Activated T-helper 1 cell treated with anti-CD3 and anti-CD28 coated beads, Interleukin-12 subunit alpha, Interleukin-12 subunit beta, Interleukin-2, Interleukin-4 antibody, amounts not matched to agents 30 ng/mL and 10 ng/mL and 1 ng/mL, durations not matched to agents 14 hours and 24 hours and 36 hours (primary cell): ENCODE measurements at places on chromosomes 2 and 18. TPM values are rescaled to one million over a fixed set of nuclear protein-coding genes. Genes with fewer than 3 reads are reported as not detected.

GRCh38 chr2:100613719-100614118 is 50.9 kb downstream of the PDCL3 start:
- no peaks in the 10 kb centered on the region for H3K36me3 ChIP-seq
- peaks cover 3% of the 10 kb centered on the region for H3K27me3 ChIP-seq
- H3K27ac ChIP-seq: no peak overlapping the region
- DNase-seq: no peak

GRCh38 chr18:21826641-21827302 is 86.2 kb downstream of the MIB1 start:
- no peak overlapping the region for H3K27ac ChIP-seq
- H3K4me3 ChIP-seq: no peak overlapping the region
- DNase-seq: no peak
- peaks cover 2% of the 10 kb centered on the region for H3K36me3 ChIP-seq
- peaks cover 1% of the 10 kb centered on the region for H3K27me3 ChIP-seq
- H3K4me1 ChIP-seq: no peaks in the 10 kb centered on the region

DNA sequence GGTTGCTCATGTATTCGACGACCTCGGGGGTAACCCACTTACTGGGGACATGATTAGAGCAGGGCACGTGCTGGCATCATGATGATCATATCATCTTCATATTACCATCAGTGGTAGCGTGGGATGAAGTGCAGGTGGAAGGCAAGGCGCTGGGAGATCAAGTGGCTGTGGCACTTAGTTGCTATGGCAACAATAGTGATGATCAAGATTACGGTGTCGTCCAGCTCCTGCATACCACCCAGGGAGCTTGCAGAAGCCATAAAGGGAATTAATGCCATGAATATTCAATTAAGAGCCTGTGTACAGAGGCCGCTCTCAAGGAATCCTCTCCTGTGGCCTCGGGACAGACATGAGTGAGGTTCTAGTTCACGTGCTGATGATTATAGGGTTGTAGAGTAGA is 237.2 kb upstream of the COPS8 start:
- no peak overlapping the region for H3K4me3 ChIP-seq
- no peak for DNase-seq
- no peaks in the 10 kb centered on the region for H3K27me3 ChIP-seq

The FLACC1 gene
- 0.23 and 1.1 TPM in 2 replicates for total RNA-seq

DNA sequence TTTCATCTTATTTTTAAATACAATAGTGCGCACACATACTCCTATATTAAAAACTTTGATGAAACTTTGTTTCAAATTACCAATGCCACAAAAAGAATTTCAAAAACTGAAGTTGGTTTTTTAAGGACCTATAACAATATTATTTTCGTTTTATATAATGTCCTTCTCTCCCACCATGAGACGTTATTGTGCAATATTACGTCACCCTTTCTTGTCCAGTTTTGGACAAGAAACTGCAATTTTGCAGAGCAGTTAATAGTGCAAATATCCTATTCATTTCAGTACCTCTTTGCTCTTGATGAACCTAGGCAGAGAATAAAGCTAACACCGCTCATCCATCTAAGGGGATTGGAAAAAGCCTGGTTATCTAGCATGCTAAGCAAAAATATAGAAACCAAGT is 9.7 kb upstream of the ZNF516 start:
- no peak overlapping the region for H3K4me3 ChIP-seq
- H3K27ac ChIP-seq: no peak overlapping the region
- H3K27me3 ChIP-seq: peaks cover 17% of the 10 kb centered on the region
- H3K4me1 ChIP-seq: no peaks in the 10 kb centered on the region

GRCh38 chr18:3688690-3689089 is 238.7 kb downstream of the TGIF1 start:
- H3K27ac ChIP-seq: no peak overlapping the region
- H3K4me3 ChIP-seq: no peak overlapping the region
- DNase-seq: no peak
- no peaks in the 10 kb centered on the region for H3K36me3 ChIP-seq
- peaks cover 7% of the 10 kb centered on the region for H3K27me3 ChIP-seq
- H3K4me1 ChIP-seq: no peaks in the 10 kb centered on the region

The TFCP2L1 gene
- total RNA-seq: 0.02 TPM in 1 of 2 replicates, not detected in the other

DNA sequence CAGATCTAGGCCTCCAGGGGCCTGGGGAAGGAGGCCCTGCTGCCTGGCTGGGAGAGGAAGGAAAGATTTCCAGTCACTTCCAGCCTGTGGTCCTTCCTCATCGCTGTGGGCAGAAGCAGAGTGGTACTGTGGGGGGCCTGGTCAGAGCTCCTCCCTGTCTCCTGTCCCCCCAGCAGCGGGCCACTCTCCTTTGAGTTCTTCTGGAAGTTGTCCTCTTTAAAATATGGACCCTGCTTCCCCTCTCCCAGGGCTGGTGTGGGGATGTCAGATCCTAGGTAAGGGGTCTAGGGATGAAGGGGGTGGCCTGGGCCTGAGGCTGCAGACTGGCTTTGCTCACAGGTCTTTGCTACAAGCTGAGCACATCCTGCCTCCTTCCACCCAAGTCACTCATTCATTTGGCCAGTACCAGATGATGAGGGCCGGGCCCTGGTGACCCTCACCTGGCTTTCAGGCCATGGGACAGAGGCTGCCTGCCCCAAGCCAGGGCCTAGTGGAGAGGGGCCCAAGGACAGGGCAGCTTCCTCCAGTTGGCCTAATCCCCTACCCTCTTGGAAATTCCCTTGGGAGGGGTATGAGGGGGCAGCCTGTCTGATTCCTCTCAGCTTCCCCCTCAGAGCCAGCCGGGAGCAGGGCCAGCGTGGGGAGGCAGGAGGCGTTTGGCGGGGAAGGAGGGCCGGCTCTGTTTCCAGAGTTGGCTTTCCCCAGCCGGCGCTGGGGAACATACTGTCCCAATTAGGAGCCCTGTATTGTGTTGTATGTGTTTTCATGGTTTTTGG is 231.9 kb downstream of the DYSF start:
- no peak for DNase-seq
- H3K4me3 ChIP-seq: no peak overlapping the region
- H3K4me1 ChIP-seq: no peaks in the 10 kb centered on the region
- no peak overlapping the region for H3K27ac ChIP-seq

The GREB1L gene
- not detected in 2 replicates for total RNA-seq

The AMER3 gene
- not detected in 2 replicates for total RNA-seq

GRCh38 chr2:135386993-135387392 is 144.0 kb downstream of the ZRANB3 start:
- no peak for DNase-seq
- no peak overlapping the region for H3K27ac ChIP-seq
- H3K27me3 ChIP-seq: no peaks in the 10 kb centered on the region
- H3K4me1 ChIP-seq: no peaks in the 10 kb centered on the region

The ADD2 gene
- 6.9 and 9.0 TPM in 2 replicates for total RNA-seq

The GPR35 gene
- total RNA-seq: 7.6 and 8.2 TPM in 2 replicates

- H3K36me3 ChIP-seq: no peaks in the 10 kb centered on the region
- H3K4me3 ChIP-seq: no peak overlapping the region
- peak overlapping the region; percentile 70 for H3K27ac ChIP-seq
- H3K27me3 ChIP-seq: peaks cover 5% of the 10 kb centered on the region
- no peak for DNase-seq
These were observed 9.7 kb upstream of the IL1RN start for GRCh38 chr2:113117541-113118262.

The TBR1 gene
- 0.05 TPM in 1 of 2 replicates, not detected in the other for total RNA-seq

DNA sequence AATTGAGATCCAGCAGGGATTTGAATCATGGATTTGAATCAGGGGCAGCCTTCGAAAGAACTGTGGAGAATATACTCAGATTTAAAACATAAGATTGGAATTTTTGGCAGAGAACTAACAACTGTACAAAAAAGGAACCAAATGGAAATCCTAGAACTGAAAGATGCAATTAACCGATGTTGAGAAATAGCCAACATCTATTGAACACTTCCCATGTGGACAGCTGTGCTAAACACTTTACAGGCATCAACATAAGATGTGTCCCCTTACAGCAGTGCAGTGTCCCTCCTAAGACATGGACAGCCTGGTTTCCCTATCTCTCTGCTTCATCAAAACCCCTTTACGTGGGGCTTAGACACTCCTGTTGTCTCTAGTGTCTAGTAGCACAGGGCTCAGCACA is 3.7 kb upstream of the IL1RN start:
- no peak overlapping the region for H3K4me3 ChIP-seq
- peaks cover 7% of the 10 kb centered on the region for H3K27me3 ChIP-seq
- no peak for DNase-seq
- peaks cover 59% of the 10 kb centered on the region for H3K4me1 ChIP-seq

The SNORC gene
- 0.98 and 1.8 TPM in 2 replicates for total RNA-seq

The ST6GAL2 gene
- total RNA-seq: not detected in 2 replicates

The ST8SIA5 gene
- total RNA-seq: not detected in 2 replicates

DNA sequence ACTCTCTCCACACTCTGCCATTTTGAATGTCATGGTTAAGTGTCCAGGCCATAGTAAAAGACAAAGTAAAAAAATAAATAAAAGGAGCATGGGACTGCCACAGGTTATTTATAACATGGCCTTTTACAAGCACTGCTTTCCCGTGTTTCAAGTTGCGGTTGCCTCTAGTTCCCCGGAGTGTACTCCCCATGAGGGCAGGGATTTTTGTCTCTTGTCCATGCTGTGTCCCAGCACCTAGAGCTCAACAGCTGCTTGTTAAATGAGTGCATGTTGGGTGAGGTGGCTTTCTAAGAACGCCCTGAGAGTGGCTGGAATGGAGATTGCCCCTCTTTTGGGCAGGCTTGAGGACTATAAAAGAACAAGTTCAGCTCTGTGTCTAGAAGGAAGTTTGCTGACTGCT is 8.4 kb downstream of the CAVIN2 start:
- H3K36me3 ChIP-seq: no peaks in the 10 kb centered on the region
- H3K27ac ChIP-seq: no peak overlapping the region
- DNase-seq: no peak
- no peaks in the 10 kb centered on the region for H3K4me1 ChIP-seq

DNA sequence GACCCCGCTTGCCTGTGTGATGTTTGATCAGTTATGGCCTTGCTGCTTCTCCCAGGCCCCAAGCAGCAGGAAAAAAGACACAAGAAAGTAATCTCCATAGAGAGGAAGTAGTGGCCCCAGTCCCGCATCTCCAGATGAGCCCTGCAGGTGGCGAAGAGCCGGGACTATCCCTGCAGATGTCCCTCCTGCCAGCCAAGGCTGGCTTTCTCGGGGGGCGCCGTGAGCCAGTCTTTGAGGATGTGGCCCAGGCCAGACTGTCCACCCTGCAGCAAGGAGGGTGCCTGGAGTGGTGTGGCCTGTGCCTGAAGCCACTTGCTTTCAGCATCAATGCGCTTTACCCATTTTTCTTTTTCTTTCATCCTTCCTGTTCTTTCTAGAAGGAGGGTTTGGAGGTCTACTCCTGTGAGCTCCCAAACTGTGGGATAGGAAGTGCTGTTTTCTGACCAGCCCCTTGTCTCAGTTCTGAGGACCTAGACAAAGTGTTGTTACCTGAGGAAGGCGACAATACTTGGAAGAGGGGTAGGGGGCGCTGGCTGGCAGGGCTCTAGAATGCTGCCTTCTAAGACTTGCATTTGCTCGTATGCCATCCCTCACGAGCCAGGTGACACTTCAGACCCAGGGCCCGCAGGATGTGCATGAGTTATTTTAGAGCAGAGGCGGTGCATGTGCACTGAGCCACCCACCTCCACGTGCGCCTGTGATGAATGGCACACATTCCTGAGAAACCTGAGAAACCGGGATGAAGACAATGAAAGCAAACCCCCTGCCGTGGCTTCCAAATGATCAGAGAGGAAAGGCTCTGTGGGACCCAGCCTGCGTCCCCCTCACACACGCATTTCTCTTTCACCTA is 255.8 kb downstream of the FBXO15 start:
- H3K27me3 ChIP-seq: no peaks in the 10 kb centered on the region
- H3K27ac ChIP-seq: no peak overlapping the region
- H3K4me3 ChIP-seq: no peak overlapping the region
- H3K4me1 ChIP-seq: no peaks in the 10 kb centered on the region
- H3K36me3 ChIP-seq: no peaks in the 10 kb centered on the region

- H3K4me1 ChIP-seq: peaks cover 53% of the 10 kb centered on the region
- peaks cover 9% of the 10 kb centered on the region for H3K27me3 ChIP-seq
- H3K36me3 ChIP-seq: peaks cover 12% of the 10 kb centered on the region
- no peak for DNase-seq
- H3K4me3 ChIP-seq: no peak overlapping the region
These were observed 447.0 kb upstream of the ID2 start for GRCh38 chr2:8234757-8235374.

DNA sequence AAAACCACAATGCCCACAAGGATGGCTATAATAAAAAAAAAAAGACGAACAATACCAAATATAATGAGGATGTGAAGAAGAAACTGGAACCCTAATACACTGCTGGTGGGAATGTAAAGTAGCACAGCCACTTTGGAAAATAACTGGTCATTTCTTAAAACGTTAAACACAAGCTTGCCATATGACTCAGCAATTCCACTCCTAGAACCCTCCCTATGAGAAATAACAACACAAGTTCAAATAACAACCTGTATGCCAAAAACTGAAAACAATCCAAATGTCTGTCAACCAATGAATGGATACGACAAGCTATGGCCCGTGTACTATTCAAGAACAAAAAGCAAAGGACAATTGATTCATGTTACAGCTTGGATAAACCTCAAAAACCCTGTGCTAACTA is 7.0 kb upstream of the ALPK2 start:
- H3K27ac ChIP-seq: peak overlapping the region; percentile 61
- H3K4me1 ChIP-seq: peaks cover 51% of the 10 kb centered on the region
- peaks cover 3% of the 10 kb centered on the region for H3K36me3 ChIP-seq
- no peaks in the 10 kb centered on the region for H3K27me3 ChIP-seq

DNA sequence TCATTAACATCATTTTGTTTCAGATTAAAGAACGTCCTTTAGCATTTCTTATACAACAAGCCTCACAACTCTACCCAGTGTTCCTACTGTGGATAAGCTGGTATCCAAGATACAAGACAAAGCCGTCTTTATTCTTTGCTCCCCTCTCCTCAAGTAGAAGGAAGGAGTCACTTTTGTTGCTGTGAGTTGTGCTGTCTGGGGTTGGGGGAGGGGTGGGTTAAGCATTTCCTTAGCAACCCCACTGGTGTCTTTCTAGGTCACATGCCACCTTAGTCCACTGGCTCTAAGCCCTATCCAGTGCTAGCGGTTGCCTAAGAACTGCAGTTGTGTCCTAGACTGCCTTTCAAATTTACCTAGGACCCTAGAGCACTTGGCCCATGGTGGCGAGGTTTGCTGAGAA is 155.6 kb upstream of the PIEZO2 start:
- H3K4me3 ChIP-seq: no peak overlapping the region
- no peaks in the 10 kb centered on the region for H3K36me3 ChIP-seq
- H3K27me3 ChIP-seq: no peaks in the 10 kb centered on the region
- DNase-seq: no peak
- H3K4me1 ChIP-seq: peaks cover 5% of the 10 kb centered on the region

The CNDP2 gene
- total RNA-seq: 159 and 164 TPM in 2 replicates

GRCh38 chr2:30694286-30695055 is 112.8 kb downstream of the CAPN13 start:
- DNase-seq: no peak
- H3K36me3 ChIP-seq: no peaks in the 10 kb centered on the region
- no peak overlapping the region for H3K27ac ChIP-seq
- no peaks in the 10 kb centered on the region for H3K4me1 ChIP-seq

GRCh38 chr2:102582845-102583244 is 36.5 kb upstream of the SLC9A2 start:
- no peak for DNase-seq
- H3K4me3 ChIP-seq: no peak overlapping the region
- no peaks in the 10 kb centered on the region for H3K27me3 ChIP-seq
- peaks cover 5% of the 10 kb centered on the region for H3K4me1 ChIP-seq

The SERPINB3 gene
- total RNA-seq: not detected in 2 replicates

The CFC1 gene
- total RNA-seq: not detected in 2 replicates

GRCh38 chr2:11376071-11376470 is 31.6 kb upstream of the ROCK2 start:
- H3K36me3 ChIP-seq: no peaks in the 10 kb centered on the region
- H3K27me3 ChIP-seq: no peaks in the 10 kb centered on the region
- no peaks in the 10 kb centered on the region for H3K4me1 ChIP-seq

The COLEC11 gene
- not detected in 2 replicates for total RNA-seq

The RUFY4 gene
- total RNA-seq: 0.64 and 0.67 TPM in 2 replicates
